ENCODE measurements at places on chromosomes 7 and 10.
A peak's percentile ranks its signal among the peaks of the same experiment; 100 is the strongest.

DNA sequence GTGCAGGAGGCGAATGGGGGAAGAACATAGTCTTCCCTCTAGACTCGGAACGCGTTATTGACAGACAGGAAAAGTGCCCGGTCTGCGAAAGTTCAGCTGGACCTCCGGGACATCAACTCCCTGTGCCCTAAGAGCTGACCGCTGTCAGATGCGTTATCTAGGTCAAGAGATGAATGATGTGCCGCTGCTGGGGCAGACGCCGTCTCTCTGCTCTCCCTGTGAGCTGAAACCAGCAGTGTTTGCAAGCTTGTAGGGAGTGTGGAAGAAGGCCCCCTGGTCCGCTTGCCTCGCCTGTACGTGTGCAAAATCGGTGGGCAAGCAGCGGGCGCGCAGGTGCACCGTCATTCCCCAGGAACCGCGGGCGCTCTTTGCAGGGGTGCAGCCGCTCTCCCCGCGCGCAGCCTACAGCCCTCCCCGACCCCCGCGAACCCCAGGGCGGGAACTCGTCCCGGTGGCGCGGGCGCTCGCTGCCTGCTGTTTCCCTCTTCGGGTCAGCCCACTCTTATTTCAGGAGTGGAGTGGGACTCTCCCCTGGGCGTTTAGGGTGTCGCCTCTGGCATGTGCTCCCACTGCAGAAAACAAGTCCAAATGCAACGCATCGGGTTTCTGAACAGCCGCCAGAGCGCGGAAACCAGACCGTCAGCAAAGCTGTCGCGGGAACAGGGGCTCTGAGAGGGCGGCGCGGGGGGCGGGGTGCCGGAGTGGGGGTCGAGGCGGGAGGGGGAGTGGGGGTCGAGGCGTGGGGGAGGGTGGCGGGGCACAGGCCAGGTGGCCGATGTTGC lies 1.8 kb upstream of the PFKFB3 start:
- no peak for DNase-seq

DNA sequence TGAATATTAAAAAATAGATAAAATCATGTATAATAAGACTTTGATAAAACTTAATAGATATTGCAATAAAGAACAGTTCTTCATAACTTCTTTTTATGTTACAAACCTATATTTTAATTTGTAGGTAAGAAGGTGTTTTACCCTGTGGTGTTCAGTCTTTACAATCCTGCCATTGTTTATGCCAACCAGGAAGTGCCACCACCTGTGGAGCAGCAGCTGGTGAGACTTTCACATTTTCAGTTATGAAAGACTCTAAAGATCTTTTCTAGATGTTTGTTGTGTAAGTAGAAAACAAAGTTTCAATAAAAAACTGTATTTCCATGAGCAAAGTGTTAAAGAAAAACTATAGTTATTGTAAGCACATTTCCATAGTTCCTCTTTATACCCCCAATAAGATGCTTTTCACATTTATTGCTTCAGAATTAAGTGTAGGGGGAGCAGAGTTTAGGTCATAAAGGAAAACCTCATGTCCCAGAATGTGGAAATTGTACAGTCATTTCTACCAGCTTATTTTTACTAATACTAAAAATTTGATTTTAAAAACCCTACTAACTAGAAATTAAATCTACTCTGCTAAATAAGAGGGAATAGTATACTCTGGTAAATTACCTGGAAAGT lies 28.7 kb downstream of the CSGALNACT2 start:
- no peak for DNase-seq

DNA sequence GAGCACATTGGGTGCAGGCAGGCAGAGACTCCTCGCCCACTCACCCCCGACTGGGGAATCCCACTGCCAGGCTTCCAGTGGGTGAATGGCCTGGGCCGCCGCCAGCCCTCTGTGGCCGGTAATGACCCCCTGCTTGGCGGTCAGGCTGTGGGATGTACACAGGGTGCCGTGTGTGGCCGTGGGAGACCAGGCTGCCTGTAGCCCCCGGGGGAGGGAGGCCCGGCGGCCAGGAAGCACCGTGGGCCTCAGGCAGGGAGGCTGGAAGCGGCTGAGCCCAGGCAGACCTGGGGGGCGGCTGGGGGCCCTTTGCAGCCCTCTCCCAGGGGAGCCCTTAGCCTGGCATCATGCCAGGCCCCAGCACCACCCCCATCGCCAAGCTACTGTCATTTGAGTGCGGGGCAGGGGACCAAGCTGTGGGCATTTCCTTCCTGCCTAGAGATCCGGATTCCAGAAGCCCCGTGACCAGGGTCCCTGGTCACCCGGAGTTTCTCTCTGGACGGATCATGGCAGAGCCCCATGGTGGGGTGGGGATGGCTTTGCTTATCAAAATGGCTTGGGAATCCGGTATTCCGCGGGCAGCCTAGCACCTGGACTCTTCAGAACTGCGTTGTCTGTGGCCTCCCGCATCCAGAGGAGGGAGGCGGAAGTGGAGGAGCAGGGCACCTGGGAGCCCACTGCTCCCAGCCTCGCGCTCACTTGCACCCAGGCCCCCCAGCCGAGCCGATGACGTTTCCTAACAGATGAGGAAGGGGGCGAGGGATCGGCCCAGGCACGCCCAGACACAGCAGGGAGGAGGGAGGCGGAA lies 1.1 kb downstream of the TTYH3 start:
- peak; percentile 62 for DNase-seq

- no peak for DNase-seq
These were observed 80.4 kb downstream of the WDFY4 start for GRCh38 chr10:48765039-48765438.

DNA sequence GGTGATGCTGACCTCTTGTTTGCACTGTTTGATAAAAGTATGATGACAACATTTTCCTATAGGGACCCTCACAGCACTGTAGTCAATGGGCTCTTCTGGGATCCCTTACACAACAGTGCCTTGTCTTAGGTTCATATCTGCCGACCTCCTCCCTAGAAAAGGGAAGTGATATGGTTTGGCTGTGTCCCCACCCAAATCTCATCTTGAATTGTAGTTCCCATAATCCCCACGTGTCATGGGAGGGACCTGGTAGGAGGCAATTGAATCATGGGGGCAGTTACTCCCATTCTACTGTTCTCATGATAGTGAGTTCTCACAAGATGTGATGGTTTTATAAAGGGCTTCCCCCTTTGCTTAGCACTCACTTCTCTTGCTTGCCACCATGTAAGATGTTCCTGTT lies 23.1 kb downstream of the ZC3HAV1 start:
- no peak for DNase-seq

GRCh38 chr7:4612939-4613841 lies 68.9 kb upstream of the FOXK1 start:
- no peak for DNase-seq

DNA sequence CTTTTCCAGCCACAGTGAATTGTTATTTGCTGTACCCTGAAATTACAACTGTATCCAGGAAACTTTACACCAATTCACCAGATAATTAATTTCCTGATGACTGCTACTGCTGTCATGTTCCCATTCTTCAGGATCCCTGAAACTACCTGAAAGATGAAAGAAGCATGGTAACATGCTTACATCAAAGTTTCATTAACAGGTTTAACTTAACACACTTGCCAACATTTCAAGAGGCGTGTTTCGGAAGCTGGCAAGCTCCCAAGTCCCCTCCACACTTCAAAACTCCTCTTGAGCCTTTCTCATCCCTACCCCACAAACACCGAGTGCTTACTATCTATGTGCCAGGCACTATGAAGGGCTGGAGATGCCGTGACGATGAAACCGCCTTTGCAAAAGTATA lies 88.6 kb downstream of the MPP7 start:
- no peak for DNase-seq

DNA sequence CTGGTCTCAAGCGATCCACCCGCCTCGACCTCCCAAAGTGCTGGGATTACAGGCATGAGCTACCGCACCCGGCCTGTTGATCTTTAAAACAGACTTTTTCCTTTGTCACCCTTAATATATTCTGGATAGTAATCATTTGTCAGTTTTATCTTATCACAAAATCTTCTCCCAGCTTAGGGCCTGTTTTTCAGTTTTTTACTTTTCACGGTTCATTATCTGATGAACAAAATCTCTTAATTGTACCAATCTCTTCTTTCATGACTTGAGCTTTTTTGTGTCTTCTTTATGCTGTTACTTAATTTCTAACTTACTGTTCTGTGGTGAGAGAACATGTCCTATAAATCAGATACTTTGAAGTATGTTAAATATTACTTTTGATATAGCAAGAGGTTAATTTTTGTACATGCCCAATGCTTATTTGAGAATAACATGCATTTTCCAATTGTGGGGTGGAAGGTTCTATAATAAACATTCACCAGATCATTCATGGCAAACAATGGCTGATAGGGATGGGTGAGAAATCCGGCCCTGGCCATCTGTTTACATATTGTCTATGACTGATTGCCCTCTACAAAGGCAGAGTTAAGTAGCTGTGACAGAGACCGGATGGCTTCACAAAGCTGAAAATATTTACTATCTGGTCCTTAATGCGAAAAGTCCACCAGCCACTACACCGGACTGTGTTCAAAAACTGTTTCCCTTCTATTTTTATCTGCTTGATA lies 5.3 kb downstream of the PAPOLB start:
- DNase-seq, result no peak

GRCh38 chr7:82616059-82616728 lies 172.6 kb upstream of the CACNA2D1 start:
- no peak for DNase-seq

GRCh38 chr7:72016574-72016973 lies 395.6 kb downstream of the CALN1 start:
- DNase-seq, result no peak

DNA sequence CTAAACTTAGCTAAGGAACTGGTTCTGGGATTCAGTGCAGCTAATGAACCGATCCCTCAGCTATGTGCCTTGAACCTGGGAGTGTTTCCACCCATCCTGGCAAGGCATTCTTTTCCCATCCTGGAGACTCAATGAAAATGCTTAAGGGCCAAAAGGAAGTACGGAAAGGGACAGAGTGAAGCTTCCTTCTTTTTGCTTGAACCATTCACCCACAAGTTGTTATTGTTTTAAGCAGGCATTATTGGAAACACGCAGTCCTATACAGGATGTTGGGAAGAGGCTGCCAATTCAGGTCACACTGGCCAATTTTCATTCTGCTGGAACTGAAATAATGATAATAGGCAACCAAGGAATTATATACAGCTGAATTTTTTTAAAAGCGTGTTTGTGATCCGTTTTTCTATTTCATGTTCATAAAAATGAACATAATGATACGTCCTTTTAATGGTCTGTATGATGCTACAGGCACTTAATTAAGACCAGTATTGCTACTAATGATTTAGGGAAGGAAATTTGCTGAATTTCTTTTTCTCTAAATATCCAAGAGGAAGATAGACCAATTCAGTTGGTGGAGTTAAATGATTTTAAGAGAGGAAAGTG lies 57.8 kb upstream of the FZD1 start:
- DNase-seq, result no peak

DNA sequence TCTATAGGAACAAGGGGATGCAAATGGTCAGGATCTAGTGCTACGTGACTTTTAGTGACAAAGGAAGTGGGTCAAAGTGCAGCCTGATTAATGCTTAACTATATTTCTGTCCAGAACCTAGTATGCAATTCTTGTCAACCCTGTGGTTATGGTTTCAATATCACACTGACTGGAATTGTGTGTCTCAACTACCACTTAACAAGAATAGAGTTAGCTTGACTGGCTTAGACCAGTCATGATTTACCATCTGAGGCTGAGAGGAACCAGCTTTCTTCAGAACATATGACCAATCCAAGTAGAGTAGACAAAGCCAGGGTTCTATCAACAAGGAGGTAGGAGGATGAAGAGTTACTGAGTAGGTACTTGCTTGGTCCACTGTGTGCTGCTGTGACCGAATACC lies 54.4 kb downstream of the MYPN start:
- DNase-seq, result no peak

DNA sequence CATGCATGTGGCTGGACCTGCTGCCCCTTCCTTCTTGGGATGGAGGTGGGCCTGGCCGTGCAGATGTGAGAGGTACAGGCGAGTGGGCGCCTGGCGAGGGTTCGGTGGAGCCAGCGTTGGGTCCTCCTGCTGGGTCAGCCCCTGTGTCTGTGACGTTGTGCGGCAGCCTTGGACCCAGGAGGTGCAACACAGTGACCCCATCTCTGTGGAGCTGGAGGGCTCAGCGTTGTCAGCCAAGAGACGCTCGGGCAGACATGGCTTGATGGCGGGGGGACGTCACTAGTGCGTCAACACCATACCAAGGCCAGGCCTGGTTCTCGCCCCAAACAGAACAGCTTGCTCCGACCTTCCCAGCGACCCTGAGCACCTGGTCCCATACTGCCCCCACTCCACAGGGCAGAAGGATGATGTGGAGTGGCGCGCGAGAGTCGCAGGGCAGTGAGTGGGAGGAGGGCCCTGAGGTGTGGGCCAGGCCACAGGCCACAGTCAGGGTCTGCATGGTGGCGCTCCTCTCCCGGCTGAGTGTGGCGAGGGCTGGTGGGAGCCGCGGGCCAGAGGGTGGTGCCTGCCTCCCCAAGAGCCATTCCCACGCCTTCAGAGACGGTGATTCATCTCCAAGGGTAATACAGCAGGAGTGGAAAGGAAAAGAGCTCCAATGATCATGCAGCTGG lies 184.4 kb downstream of the DNAJB6 start:
- DNase-seq, result no peak

DNA sequence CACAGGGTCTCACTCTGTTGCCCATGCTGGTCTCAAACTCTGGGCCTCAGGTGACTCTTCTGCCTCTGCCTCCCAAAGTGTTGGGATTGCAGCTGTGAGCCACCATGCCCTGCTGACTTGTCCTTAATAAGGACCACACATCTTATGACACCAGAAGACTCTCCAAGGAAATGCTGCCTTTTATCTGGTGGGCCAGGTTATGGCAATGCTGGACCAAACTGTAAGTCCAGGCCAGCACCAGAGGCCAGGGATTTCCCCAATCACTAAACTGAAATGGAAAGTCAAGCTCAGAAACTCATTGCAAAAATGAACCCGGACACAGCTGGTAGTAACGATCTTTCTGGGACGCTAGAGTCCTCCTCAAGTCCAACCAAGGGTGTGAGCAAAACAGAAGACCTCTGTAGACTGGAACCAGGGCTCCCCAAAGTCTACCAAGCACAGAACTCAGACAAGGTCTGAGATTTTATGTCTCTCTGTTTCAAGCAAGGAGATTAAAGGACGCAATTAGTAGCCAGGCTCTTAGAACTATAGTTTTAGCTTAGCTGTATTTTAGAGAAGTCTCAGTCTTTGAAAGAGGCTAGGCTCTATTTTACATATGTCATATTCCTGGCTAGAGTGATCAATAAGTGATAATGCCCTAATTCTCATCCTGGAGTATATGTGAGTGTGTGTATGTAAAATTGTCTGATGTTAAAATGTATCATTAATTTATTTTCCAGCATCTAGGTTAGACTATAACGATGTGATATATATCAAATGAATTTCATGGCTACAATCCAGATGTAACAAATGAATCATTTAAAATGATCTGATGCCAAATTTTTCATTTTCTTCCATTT lies 74.0 kb upstream of the ITGB1 start:
- DNase-seq, result no peak

- DNase-seq, result no peak
These were observed 25.6 kb downstream of the CTNNA3 start for GRCh38 chr10:67670401-67670800.

DNA sequence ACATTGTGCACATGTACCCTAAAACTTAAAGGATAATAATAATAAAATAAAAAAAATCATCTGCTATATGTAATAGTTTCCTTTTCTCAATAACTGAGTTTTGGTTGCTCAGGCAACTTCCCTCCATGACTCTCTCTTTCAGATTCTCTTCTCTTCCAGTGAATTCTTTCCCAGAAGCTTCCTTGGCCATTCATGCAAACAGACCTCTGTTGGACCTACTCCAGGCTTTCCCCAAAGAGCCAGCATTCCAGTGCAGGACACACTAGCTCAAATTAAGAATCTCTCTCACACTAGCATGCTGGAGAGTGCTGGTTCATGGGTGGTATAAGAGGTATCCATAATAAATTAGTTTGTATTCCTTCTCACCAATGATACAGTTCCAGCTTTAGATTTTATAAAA lies 31.0 kb upstream of the ZEB1 start:
- no peak for DNase-seq

Data from CD8-positive, alpha-beta memory T cell (primary cell).